ENCODE measurements at places on chromosomes 6 and 20.

GRCh38 chr6:17250237-17250636, 30.9 kb upstream of the RBM24 start:
- no peak for DNase-seq

DNA sequence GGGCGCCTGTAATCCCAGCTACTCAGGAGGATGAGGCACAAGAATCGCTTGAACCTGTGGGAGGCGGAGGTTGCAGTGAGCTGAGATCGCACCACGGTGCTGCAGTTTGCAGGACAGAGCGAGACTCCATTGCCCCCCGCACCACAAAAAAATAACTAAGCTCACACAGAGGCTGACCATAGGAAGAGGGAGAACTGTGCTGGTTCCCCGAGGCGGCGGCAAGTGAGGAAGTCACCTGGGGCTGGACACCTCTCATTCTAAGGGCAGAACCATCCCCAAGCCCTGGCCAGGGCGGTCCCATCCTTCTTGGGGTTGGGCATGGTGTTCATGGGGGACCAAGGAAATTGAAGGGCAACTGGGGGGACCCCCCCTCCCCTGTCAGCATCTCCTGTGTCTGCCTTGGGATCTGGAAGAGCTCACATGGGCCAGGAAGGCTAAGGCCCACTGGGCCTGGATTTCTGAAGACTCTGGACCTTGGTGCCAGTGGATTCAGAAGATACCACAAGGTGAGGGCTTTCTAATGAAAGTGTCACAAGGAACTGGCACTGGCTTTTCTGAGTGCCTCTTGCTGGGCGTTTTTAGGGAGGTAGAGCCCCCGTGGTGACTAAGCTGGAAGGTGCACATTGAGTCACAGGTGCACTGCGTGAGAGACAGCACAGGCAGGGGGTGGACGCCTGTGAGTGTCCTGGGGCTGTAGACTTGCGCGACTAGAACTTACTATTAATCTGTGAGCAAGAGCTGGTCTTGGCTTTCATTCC, 11.5 kb downstream of the IRF4 start:
- DNase-seq = no peak

GRCh38 chr6:109015176-109015575, 79.5 kb downstream of the SESN1 start:
- DNase-seq = no peak

- no peak for DNase-seq
Observed at GRCh38 chr6:56664029-56664428, 21.3 kb upstream of the DST start.

DNA sequence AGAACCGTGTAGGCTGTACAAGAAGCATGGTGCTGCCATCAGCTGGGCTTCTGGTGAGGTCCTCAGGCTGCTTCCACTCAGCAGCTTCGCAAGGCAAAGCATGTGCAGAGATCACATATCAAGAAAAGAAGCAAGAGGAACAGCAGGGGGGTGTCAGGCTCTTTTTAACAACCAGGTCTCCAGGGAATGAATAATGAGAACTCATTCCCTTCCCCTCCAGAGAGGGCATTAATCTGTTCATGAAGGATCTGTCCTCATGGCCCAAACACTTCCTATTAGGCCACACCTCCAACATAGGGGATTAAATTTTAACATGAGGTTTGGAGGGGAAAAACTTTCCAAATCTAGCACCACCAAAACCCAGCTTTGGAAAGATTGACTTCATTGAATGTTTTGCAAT, 20.0 kb downstream of the GINM1 start:
- no peak for DNase-seq

- DNase-seq = no peak
Observed at GRCh38 chr20:16346956-16347355, 226.3 kb downstream of the KIF16B start.
